Stimulated activated CD4-positive, alpha-beta T cell treated with anti-CD3 and anti-CD28 coated beads, TNF-alpha, amount 100 ng/mL, for 24 hours (primary cell): ENCODE measurements at places on chromosomes 7 and 10.
A peak's percentile ranks its signal among the peaks of the same experiment; 100 is the strongest.

DNA sequence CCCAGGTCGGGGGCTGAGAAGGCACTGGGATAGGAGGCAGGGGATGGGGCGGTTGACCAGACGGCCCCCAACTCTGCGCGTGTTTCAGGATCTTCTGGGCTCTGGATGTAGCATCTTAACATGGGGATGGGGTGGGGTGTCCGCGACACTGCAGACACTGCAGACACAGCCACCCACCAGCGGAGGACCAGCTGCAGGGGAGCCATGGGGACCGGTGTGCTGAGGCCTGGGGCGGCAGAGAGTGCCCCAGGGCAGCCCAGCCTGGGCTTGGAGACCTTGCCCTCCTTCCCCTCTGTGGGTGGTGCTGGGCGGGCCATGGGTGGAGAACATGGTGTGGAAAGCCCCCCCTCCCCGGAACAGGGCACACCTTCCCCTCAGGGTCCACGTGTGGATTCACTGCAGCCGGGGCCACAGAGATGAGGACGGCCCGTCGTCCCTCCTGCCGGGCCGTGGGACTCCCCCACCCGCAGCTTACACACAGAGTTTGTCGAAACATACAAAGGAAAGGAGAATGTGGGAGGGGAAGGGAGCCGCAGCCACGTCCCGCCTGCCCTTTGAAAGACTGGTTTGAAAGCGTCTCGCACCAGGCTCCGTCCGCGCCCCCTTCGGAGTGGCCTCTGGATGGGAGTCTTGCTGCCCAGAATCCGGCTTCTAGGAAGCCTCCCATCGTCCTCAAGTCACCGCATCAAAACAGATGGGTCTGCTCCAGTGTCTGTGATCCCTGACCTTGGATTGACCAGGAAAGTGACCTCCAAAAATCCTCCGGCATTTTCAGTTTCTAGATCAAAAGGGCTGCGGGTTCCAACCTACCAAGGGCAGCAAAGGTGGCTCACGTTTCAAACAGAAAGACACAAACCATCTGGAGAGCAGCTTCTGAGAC lies 91.5 kb upstream of the TCERG1L start:
- no peak for DNase-seq

DNA sequence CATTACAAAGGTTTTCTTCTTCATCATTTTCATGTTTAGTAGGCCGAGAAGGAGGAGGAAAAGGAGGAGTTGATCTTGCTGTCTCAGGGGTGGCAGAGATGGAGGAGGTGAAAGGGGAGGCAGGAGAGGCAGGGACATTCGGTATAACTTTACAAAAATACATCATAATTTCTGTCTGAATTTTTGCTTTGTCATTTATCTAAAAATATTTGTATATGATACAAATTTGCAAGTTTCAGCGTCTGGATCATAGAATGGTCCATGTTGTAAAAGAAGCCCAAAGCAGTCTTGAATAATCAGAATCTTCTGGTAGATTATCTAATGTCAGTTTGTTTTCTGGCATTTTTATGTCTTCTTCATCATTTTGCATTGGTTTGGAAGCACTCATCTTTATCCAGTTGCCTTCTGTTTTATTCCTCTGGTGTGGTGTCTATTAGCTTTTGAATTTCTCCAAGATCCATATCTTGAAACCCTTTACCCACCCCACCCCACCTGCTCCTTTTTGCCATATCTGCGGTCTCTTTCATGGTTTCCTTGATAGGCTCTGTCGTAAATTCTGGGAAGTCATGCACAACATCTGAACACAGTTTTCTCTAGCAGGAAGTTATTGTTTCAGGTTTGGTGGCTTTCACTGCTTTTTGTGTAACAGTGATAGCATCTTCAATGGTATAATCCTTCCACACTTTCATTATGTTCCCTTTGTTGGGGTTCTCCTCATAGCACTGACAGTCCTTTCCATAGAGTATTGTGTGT lies 95.0 kb downstream of the ST7 start:
- DNase-seq = no peak

DNA sequence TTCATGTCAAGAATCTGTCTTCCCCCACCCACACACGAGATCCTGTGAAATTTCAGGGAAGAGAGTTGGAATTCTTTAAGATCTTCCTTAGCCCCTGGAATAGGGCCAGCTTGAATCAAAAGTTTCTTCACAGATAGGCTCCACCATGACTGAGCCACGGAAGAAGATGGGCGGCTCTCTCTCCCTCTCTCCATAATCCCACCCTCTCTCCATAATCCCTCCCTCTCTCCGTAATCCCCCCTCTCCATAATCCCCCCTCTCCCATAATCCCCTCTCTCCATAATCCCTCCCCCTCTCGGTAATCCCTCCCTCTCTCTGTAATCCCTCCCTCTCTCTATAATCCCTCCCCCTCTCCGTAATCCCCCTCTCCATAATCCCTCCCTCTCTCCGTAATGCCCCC lies 20.4 kb downstream of the SHH start:
- no peak for DNase-seq

DNA sequence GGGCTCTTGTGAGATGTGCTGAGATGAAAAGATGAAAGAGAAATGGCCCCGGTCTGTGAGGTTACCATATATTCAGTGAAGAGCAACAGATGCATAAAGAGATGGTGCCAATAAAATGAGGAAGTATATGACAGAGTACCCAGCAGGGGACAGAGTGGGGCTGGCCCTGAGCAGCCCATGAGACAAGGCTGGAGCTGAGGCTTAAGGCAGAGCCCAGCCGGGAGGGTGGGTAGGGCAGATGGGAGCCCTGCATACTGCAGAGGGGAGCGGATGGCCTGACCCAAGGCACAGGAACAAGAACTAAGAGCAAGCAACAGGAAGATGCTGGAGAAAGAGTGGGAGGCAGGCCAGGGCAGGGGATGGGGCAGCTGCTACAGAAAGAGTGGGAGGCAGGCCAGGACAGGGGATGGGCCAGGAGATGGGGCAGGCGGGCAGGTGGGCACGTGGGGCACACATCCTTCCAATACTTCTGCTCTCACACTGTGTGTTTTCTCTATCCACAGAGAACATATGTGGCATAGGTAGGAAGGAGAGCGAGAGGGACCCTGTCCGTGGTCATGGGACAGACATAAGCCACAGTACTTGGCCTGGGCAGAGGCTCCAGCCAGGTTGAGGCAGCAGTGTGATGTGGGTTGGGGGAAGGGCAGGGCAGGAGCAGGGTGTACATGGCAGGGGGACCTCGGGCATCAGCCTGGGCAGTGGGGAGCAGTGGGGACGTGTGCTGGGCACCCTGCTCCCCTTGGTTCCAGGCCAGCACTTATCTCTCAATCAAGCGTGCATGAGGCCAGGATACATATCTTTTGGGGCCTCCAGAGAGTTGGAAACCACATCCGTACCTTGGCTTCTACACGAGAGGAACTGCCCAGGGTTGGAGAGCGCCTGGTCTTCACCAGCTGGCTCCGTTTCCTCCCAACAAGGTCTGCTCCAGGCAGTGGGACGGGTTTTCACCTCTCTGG lies 91.6 kb upstream of the IKZF1 start:
- no peak for DNase-seq

DNA sequence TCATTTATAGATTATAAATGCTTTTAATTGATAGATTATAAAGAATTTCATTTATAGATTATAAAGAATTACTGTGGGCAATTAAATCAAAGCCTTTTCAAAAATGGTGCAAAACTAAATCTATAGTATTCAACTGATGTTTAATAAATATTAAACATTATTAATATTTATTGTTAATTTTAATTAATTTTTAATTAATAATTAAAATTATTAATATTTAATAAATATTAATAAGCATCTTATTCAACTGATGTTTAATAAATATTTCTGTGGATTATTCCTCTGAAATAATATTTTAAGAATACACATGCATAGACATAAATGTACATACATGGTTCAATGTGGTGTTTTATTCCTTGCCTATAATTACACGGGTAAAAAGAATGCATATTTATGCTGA lies 346.8 kb downstream of the PCDH15 start:
- no peak for DNase-seq

DNA sequence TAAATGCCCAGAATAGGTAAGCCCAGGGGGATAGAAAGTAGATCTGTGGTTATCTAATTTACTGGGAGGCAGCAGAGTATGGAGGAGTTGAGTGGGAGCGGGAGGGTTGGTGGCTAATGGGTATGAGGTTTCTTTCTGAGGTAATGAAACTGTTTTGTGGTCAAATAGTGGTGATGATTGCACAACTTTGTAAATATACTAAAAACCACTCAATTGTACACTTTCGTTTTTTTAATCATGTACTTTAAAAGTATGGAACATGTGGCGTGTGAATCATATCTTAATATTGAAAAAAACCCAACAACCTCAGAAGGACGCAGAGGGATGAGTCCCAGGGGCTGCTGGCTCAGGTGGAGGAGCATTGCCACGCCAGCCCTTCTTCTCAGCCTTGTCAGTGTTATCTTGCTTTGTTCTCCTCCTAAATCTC lies 118.1 kb downstream of the WDR11 start:
- DNase-seq = no peak

GRCh38 chr7:155821851-155822250 lies 9.6 kb upstream of the SHH start:
- DNase-seq = no peak

- no peak for DNase-seq
These were observed 200.1 kb downstream of the CCDC3 start for GRCh38 chr10:12801214-12802087.

GRCh38 chr10:44830022-44830421 lies 81.1 kb upstream of the TMEM72 start:
- no peak for DNase-seq

- no peak for DNase-seq
These were observed 57.1 kb downstream of the AOC1 start for GRCh38 chr7:150909200-150909995.

DNA sequence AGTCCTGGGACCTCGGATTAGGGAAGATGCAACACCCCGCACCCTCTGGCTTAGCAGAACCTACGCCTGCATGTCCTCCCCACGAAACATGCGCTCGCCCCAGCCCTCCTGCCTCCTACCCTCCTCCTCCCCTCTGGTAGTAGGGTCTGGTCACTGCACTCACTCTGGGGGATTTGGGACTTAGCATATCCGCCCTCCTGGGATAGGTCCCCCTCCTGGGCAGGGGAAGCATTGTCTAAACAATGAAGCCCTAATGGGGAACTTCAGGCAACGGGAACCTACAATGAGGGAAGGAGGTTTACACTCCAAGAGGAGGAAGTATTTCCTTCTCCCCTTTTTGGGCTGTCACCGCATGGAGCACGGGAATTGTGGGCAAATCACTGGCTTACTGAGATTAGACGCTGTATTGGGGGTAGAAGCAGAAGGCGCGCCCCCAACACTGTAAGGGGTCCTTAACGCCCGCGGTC lies 892 bp downstream of the CRHR2 start:
- no peak for DNase-seq

DNA sequence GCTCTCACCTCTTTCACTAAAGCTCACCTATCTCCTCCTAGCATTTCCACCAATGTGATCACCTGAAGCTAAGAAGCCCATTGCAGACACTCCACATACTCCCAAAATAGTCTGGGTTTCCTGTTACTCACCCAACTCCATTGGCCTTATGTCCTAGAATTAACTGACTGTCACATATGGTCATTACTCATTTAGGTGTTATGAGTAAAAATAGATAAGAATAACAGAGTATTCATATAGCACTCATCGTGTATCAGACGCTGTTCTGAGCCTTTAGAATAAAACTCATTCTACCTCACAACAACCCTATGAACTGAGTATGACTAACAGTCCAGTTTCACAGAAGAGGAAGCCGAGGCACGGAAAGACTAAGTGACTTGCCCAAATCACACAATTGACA lies 174.2 kb upstream of the NPVF start:
- no peak for DNase-seq

DNA sequence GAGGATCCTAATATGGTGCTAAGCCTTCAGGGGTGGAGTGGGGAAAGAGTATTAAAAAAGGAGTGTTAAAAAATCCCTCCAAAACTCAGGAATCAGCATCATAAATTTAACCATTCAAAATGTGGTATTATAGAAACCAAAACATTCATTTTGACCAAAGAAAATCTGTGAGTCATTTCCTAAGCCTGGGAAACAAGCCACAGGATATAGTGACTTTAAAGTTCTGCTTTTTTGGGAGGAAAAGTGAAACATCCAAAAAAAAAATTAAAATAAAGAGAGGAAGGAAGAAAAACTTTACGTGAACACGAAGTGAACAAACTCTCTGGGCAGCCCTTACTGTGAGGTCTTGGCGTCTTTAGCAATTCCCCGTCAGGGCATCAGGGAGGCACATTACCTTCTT lies 74.0 kb upstream of the GSDME start:
- no peak for DNase-seq

DNA sequence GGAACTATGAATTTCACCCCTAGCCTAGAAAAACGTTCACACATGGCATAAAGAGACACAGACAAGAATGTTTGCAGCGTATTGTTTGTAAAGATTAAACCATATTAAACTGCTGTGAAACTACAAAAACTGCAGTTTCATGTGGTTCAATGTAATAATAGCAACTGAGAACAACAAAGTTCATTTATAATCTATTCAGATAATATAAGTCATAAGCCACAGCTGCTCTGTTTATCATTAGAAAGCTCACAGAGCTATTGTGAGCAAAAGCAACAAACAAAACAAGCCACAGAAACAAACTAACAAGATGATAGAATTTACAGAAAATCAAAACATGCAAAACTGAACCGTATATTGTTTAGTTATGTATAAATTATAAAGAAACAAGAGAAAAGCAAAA lies 113.5 kb downstream of the AHR start:
- no peak for DNase-seq

DNA sequence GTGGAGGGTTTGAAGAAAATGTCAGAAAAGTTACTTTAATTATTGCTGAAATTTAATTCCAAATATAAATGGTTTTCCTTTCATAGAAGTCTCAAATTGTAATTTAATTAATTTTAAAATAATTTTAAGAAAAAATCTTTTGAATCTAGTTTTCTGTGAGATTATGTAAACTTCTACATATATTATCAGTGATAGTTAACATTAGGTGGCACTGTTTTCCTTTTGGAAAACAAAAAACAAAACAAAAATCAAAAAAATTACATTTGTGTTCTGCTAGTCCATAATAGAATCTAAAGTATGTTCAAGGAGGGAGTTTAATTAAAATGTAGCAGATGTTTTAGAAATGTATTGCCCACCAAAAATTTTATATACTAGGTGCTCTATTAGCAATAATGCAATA lies 1456.7 kb downstream of the REEP3 start:
- DNase-seq = no peak

DNA sequence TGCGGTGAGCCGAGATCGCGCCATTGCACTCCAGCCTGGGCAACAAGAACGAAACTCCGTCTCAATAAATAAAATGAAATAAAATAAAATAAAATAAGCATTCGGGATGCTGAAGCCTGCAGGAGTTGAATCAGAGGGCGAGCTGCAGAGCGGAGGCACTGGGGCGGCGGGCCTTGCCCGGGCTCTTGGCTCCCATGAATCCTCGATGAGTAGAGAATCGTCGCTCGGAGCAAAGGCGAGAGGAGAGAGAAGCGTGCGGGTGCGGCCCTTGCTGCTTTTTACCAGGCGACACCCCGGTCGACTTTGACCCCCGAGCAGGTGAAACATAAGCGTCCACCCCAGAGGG lies 168.3 kb downstream of the UBE2H start:
- no peak for DNase-seq

- no peak for DNase-seq
These were observed 16.0 kb downstream of the RASGEF1A start for GRCh38 chr10:43250615-43251418.

GRCh38 chr10:69124563-69125268 lies 738 bp downstream of the VPS26A start:
- DNase-seq = peak; percentile 9

GRCh38 chr7:144830811-144831210 lies 5.0 kb downstream of the TPK1 start:
- DNase-seq = no peak

- DNase-seq = no peak
These were observed 10.5 kb upstream of the UNC5B start for GRCh38 chr10:71201849-71202248.

- no peak for DNase-seq
These were observed 150.6 kb upstream of the NRG3 start for GRCh38 chr10:81724431-81724830.
